ENCODE measurements at places on chromosomes 7 and 10.
A peak's percentile ranks its signal among the peaks of the same experiment; 100 is the strongest.

GRCh38 chr10:105243825-105244224 is 602.7 kb downstream of the SORCS3 start:
- DNase-seq = no peak

GRCh38 chr7:137948845-137949330 is 53.0 kb downstream of the CREB3L2 start:
- DNase-seq = no peak

DNA sequence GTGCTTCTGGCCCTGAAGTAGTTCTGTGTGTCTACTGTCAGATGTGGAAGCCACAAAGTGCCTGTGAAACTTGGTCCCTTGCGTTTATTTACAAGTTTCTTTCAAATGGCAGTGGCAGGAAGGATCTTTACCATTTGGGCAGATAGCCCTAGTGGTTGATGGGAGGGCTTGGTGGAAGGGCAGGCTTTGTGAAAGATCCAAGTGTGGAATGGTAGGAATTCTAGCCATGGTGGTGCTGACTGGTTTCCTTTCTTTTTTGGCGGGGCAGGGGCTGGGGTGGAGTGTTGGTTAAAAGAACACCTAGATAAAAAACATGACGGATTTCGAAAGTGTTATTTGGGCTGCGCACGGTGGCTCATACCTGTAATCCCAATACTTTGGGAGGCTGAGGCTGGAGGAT is 27.0 kb downstream of the AUTS2 start:
- no peak for DNase-seq

- no peak for DNase-seq
Observed at GRCh38 chr7:158129037-158130022, 458.3 kb downstream of the PTPRN2 start.

DNA sequence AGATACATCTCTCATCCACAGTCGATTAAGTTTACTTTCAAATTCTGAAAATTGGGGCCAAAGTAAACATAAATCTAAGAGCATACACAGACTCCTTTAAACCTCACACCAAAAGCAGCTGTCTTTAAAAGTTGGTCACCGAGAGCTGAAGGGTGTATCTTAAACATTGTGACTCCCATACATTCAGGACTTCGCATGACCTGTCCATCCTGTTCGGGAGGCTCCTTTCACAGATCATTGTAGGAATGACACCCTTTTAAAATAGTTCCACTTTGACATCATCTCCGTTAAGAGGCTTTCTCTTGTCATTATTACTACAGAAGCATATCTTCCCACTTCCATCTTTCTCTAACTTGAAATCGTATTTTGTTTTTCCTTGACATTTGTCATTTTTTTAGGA is 440.0 kb downstream of the DNAJB9 start:
- no peak for DNase-seq

DNA sequence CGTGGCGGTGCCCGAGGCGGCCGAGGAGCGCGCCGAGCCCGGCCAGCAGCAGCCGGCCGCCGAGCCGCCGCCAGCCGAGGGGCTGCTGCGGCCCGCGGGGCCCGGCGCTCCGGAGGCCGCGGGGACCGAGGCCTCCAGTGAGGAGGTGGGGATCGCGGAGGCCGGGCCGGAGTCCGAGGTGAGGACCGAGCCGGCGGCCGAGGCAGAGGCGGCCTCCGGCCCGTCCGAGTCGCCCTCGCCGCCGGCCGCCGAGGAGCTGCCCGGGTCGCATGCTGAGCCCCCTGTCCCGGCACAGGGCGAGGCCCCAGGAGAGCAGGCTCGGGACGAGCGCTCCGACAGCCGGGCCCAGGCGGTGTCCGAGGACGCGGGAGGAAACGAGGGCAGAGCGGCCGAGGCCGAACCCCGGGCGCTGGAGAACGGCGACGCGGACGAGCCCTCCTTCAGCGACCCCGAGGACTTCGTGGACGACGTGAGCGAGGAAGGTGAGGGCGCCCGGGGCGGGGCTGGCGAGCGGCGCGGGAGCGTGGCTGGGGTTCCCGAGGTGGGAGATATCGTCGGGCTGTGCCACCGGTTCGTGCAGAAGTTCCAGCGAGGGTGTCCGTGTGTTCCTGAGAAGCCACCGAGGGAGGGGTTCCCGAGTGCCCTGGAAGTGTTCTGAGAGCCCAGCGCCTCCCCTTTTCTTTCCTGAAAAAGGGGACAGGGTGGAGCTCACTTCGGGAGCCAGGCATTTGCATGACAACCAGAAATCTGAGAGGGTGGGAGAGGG is 495 bp downstream of the EIF3B start:
- DNase-seq = peak; percentile 47

- DNase-seq = peak; percentile 70
Observed at GRCh38 chr10:58237014-58237834, 30.5 kb downstream of the IPMK start.

- DNase-seq = no peak
Observed at GRCh38 chr10:49260644-49261296, 38.2 kb upstream of the C10orf71 start.

- no peak for DNase-seq
Observed at GRCh38 chr7:72101444-72101843, 310.7 kb downstream of the CALN1 start.

GRCh38 chr7:91327346-91327745 is 63.1 kb downstream of the FZD1 start:
- DNase-seq = no peak

DNA sequence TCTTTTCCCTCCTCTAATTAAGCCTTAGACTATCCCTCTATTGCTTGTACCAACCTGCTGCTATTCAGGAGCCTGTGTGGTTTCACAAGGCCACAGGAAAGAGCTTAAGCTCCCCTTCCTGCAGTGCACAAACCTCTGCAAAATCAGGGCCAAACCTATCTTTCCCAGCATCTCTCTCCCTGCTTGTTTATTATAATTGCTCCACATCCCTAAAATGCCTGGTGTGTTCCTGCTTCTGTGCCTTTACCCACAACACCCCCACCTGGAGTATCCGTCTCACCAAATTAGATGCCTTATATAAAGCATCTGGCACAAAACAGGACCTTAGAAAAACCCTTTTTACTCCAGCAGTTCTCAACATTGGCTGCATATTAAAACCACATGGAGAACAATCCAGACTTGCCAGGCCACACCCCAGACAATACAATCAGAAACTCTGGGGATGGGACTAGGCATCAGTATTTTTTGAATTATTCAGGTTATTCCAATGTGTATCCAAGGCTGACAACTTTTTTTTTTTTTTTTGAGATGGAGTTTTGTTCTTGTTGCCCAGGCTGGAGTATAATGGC is 16.7 kb downstream of the SEC31B start:
- no peak for DNase-seq

- no peak for DNase-seq
Observed at GRCh38 chr10:97713339-97713825, at the start of gene MARVELD1. Gene MARVELD1, plus strand, starts transcription at chr10:97713730. Its CDS starts 147 bp downstream, at chr10:97713877.

DNA sequence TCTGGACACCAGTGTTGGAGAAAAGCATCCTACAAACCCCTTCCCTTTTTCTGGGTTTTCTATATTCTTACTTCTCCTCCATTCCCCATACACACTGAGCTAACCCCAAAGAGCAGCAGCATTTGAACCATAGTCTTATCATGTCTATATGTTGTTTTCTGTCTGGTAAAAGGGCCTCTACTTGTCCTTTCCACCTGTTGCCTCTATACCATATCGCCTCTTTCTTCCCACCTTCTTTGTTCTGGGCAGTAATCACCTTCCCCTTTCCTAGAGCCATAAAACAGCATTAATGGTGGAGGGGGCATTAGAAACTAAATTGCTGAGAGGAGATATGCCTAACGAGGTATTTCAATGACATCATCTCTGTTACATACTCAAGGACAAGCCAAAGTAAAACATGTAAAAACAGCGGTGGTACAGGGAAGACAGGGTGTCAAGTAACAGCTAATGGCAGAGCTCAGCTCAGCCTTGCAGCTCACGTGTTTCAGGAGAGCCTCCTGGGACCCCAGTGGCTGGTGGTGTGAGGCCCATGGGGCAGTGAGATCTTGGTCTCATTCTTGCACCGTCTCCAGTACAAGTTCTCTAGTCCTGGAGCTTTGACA is 20.6 kb downstream of the NPY start:
- no peak for DNase-seq

- no peak for DNase-seq
Observed at GRCh38 chr7:148914208-148914777, 30.2 kb upstream of the EZH2 start.

DNA sequence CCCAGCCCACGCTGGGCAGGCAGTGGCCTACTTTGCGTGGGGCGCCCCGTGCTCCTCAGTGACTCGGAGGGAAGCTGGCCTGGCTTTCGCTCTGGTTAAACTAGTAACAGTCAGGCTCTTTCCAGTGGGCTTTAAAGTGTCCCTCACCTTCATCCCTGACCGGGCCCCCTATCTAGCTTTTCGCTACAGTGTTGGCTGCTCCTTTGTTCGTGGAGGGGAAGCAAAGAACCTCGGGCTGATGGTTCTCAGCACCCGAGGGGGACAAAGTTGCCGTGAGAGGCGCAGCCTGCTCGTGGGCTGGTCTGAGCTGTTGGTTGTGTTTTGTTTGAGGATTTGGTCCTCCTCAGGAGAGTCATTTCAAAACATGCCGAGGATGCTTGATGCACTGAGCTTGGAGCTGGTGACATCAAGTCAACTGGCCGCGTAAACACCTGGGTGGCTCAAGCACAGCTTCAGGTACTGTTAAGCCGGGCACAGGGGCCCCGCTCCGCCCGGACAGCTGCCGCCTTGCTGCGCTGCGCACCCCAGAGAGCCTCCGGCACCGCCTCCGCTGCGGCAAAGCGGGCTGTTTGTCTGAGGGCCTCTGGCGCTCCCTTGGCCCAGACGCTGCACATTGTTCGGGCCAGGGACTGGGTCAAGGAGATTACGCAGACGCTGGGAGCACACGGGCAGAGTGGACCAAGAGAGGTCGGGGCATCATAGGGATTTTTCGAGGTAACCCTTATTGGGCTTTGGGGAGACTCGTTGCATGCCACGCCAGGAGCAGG is 1.6 kb downstream of the DLX6 start:
- no peak for DNase-seq

DNA sequence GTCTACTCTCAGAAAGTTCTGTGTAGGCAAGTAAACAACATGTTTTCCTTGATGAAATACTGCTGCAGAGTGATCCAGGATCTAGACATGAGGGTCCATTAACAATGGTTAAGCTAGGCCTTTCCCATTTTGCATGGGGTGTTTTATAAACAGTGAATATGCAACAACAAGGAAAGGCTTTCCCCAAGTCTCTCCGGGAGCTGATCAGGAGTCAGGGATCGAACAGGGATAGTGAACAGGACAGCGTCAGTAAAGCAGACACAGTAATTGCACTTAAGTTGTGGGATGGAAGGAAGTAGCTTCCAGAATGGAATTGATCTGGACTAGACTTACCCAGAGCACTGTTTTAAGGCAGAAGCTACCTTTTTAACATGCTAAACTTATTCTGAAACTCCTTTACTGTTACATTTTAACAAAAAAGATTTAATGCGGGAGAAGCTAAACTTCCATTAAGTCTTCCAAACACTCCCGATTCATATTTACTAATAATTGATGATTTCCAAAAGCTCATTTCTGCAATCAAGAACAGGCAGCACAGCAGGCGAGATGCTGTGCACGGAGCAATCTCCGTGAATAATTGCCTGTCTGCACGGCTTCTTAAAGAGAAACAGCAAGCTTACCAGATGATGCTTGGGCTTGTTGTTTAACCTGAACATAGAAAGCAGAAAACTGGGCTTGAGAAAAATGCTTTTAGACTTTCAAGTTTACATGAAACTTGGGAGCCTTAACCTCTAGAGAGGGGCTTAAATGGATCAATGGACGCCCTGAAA is 50.3 kb upstream of the DOCK1 start:
- no peak for DNase-seq

DNA sequence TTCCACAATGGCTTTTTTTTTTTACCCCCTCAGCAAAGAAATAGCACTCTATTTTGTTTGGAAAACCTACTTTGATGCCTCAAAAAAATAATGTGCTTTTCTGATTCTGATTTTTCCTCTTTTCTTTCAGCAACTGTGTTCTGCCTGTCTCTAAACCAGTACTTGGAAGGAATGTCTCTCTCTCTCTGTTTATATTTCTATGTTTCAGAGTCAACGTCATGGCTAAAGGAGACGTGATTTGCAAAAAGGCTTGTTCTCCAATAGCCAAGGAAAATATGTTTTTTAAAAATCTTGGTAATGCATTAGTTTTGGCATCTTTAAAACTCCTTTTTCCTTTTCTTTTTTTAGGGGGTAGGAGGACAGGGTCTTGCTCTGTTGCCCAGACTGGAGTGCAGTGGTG is 56.0 kb upstream of the SDK1 start:
- no peak for DNase-seq

DNA sequence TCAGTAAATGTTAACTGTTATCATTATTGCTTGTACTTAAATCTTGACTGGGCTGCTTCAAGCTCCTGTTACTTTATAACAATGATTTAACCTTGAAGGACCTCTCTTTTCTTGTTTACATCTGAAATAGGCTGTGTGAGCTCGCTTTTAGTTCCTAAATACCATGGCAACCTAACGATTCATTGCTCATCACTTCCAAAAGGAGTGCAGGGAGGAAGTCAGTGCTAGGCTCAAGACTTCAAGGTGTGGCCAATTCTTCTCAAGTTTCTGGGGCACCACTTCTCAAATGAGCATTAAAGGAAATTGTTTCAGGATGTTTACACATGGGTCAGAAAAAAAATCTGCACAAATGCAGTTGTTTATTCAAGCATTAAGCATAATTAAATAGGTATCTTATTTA is 284.2 kb downstream of the MTERF1 start:
- DNase-seq = peak; percentile 37

DNA sequence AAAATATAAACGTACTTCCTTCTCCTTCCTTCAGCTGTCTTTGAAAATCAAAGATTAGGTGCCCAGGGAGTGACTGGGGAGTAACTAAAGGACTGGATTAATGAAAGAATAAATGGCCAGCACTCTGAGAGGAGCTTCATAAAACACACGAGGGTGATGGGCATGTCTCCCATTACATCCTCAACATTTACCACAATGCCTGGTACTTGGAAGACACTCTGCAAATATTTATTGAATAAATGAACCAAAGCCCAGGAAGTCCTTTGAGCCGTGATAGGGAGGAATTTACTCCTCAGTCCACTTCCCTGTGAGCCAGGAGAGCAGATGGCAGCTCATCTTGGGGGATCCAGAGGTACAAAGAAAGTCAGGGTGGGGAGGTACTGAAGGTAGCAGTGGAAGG is 96.3 kb downstream of the RAB11FIP2 start:
- no peak for DNase-seq

DNA sequence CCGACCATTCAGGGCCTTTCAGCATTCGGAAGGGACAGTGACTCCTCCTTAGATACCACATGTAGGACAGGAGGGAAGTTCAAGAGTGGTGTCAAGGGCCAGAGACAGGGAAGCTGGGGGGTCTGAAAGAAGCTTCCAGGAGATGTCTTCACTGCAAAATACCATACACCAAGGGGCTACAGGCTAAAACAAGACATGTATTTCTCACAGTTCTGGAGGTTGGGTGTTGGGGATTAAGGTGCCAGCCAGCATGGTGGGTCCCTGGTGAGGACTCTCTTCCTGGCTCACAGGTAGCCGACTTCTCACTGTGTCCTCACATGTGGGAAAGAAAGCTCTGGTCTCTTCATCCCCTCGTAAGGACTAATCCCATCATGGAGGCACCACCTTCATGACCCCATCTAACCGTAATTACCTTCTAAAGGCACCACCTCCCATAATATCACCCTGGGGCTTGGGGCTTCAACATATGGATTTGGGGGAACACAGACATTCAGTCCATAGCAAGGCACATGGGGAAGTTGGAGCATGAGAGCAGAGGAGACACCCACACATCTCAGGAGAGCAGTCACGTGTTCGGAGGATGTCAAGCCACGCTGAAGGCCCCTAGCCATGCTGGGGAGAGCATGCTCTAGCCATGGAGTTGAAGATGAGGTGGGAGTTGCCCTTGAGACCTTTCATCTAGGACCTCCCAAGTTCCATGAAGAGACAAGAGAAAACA is 73.9 kb upstream of the GDF10 start:
- DNase-seq = no peak
